Fibroblast of skin of left biceps (primary cell): ENCODE measurements at places on chromosomes 3 and 15.

DNA sequence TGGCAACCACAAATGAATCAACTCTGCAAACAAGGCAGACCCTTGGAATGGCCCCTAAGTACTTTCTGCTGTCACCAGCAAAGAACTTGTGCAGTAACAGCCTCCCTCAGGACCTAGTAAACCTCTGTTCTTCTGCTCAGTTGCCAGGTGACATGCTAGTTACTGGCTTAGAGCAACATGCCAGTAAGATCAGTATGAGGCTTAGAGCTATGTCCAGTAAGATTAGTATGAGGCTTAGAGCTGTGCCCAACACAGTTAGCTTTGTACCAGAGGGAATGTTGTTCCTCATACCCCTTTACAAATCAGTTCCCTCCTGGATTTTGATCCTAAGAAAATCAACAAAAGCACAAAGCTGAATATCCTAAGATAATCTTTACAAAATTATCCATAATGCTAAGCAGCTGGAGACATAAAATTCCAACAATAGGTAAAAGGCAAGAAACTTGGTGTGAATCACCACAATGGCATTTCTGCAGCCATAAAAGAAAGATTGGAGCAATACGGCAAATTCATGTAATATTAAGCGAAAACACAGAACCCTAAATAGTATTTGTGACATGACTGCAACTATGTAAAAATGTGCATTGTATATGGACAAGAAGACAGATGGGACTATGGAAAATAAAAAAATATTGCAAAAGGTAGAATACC lies 107.3 kb upstream of the LPP start:
- no peak for DNase-seq

GRCh38 chr15:85374831-85375230 lies 5.6 kb upstream of the AKAP13 start:
- DNase-seq, result no peak

DNA sequence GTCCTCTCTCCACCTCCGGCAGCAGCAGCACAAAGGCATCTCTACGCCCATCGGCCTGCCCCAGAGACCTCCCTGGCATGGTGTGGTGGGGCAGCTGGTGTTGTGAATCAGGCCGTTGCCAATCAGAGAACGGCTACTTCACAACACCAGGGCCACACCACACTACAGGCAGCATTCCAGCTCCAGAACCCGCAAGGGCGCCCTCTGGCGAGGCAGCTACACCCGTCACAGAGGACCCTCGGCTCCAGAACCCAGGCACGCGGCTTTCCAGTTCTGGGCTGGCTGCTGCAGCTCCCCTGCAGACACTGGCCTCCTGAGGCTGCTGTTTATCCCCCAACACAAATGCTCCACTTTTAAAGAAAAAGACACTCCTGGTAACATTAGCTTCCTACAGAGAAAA lies 127.5 kb upstream of the TOPAZ1 start:
- DNase-seq, result no peak

DNA sequence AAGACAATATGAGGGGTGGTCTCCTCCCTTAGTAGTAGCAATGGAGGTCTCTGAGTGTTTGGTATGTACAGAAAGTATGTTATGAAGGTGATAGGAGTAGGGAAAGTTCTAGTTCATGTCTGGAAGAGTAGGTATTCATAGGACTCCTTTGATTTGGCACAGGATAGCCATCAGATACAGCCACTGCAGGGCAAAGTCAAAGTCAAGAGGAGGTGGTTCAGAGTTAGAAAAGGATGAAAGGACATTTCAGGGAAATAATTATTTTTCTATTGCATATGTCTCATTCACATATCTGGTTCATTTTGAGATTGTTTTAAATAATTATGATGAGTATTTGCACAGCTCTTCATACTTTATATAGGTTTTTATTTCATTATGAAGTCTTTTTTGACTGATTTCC lies 381.1 kb downstream of the MFSD1 start:
- DNase-seq, result no peak

DNA sequence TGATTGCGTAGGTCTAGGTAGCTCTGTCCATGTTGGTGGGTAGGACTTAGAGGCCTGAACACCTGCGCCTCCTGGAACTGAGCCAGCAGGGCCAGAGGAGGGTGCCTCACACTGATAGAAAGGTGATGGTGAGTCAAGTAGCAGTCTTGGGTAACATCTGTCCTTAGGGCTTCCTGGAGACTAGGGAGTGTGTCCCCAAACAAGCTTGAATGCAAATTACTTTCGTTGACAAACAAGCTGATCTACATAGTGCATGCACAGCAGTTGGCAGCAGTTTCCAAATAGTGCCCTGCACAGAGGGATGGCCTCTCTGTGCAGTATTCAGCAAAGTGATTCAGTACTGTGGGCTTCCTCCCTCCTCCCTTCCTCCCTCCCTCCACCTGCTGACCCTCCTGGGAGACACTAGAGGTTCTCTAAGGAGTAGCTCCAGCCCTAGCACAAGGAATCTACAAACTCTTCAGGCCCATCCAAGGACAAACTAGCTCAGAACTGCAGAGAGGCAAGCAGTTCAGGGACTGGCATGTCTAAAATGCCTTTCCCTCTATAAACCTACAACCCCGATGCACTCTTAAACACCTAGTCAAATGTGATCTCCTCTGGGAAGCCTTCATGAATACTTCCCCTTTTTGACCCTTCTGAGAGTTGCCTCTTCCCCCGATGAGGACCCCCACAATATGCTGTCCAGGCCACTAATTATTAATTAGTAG lies 61.0 kb downstream of the TLE3 start:
- DNase-seq, result no peak

GRCh38 chr3:185779461-185779860 lies 45.4 kb downstream of the IGF2BP2 start:
- no peak for DNase-seq

- no peak for DNase-seq
These were observed 3.9 kb upstream of the TGM4 start for GRCh38 chr3:44870375-44871061.

- no peak for DNase-seq
These were observed 31.9 kb downstream of the RAB8B start for GRCh38 chr15:63221346-63221745.

GRCh38 chr15:33360886-33361285 lies 50.1 kb downstream of the RYR3 start:
- DNase-seq, result no peak

DNA sequence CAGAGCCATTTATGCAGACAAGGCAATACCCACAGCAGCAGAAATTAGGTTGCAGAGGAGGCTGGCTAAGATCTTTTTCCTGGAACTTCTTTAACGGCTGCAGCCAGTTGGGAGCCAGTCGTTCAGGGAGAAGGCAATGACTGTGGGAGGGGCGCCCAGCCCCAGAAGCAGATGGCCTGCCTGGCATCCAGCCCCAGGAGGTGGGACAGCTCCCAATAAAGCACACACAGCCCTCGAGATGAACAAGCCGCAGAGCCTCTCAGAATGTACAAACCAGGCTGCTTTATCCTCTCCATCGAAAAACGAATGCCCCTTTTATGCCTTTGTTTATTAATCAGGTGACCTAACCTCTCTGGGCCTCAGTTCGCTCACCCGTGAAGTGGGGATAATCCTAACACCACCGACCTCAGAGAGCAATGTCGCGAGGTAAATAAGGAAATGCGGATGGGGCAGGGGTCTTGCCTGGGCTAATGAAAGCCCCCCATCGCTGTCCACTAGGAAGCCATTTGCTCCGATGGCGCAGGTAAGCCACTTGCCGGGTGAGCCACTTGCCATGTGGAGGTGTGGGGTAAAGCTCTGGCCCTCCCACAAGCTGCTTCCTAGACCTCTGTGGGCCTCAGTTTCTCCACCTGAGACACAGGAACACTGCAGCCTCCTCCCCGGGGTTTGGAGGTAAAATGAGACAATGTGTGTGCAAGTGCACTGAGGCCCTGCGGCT lies 35.8 kb downstream of the MGLL start:
- DNase-seq, result peak; percentile 55

DNA sequence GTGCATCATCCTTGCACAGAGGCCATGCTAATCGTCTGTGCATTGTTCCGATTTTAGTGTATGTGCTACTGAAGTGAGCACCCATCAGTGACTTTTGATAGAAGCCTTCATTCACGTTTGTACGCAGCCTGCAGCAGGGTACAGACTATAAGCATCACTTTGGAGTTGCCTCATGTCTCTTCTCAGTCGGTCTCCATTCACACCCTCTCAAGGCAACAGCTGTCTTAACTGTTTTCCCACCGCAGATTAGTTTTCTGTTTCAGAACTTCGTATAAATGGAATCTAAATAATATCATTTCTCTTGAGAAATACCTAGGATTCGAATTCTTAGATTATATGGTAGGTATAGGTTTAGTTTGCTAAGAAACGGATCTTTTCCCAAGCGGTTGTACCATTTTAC lies 143.2 kb downstream of the KLHL25 start:
- DNase-seq, result no peak

DNA sequence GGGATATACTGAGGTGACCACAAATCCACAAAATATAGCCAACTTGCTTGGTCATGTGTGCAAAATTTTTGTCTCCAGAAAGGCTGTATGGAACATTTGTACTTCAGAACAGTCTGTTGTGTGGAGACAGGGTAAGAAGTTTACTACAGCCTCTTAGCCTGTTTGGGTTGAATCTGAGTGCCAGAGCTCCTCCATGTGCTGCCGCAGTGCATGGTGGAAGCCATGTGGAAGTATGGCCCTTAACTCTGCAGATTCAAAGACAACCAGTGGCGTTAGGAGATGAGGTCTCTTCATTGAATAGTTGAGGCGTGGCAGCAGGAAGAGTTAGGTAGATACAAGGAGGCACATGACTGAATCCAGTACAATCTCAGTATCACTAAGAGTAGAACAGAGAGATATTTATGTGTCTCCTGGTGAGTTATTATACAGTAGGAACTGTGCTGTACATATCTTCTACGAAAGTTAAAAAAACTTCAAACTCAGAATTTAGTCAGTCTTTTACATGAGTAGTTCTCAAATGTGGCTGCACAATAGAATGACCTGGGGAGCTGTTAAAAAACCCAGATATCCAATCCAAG lies 9.4 kb downstream of the EIF2A start:
- no peak for DNase-seq

DNA sequence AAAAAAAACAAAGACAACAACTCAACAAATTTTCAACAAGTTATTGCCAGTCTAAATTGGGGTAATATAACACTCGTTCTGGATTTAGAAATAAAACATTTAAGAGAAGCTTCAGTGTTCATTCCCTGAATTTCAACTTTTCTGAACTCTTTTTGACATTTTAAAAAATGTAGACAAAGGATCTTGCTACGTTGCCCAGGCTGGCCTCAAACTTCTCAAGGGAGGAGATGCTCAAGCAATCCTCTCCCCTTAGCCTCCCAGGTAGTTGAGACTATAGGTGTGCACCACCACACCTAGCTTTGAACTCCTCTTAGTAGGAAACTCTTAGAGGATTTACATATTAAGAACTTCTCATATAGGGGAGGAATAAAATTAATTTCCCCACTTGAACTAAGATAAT lies 91.9 kb downstream of the AKAP13 start:
- no peak for DNase-seq

DNA sequence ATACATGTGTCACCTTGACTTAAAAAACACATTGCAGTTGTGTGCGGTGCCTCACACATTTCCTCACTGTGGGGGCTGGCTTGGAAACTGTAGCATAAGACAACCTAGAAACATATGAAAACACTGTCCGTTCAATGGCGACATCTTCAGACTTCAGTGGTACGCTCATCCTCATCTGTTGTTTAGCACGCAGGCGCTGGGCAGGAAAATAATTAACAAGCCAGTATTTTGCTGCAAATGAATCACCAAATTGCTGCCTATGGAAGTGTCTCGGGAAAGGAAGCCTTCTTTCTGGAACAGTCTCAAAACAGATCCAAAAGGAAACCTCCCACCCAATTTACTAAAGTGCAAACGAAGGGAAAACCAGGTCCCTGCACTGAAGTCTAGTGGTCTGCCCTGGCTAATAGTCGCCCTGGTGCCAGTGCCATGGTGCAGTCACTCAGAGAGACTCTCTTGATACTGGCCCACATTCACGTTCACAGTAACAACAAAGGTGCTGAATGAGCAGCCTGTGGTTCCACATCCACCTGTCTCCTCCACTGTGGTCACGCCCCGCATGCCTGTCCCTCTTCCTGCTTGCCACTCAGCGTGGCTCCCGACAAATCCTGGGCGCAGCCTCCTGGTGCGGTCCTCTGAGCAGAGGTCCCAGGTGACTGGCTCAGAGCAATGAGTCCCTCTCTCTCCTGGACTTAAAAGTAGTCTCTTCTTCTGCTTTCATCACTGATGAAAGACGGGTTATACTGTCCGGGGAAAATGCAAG lies 35.6 kb upstream of the MUC13 start:
- no peak for DNase-seq

GRCh38 chr3:11671648-11672100 lies 28.0 kb upstream of the VGLL4 start:
- DNase-seq, result peak; percentile 70

DNA sequence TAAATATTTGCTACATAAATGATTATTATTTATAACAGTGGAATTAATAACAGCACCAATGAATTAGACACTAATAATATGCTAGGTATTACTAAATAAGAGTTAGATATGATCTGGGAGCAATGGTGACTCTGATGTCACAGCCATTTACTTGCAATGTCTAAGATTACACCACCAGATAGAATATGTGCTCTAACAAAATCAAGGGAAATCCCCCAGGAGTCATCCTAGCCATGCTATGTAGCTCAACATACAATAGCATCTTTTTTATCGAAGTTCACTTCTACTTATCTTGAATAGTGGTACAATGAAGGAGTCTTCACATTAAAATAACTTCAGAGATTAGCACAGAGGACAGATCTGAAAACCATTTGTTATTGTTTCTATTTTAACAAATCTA lies 154.0 kb downstream of the FMN1 start:
- no peak for DNase-seq

DNA sequence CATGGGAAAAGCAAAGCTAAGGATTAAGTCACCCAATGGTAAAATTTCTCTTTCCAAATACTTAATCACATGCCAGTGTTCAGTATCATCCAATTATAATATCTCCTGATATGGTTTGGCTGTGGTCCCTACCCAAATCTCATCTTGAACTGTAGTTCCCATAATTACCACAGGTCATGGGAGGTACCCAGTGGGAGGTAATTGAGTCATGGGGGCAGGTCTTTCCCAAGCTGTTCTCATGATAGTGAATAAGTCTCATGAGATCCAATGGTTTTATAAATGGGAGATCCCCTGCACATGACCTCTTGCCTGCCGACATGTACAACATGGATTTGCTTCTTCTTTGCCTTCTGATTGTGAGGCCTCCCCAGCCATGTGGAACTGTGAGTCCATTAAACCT lies 26.1 kb upstream of the NMB start:
- no peak for DNase-seq

DNA sequence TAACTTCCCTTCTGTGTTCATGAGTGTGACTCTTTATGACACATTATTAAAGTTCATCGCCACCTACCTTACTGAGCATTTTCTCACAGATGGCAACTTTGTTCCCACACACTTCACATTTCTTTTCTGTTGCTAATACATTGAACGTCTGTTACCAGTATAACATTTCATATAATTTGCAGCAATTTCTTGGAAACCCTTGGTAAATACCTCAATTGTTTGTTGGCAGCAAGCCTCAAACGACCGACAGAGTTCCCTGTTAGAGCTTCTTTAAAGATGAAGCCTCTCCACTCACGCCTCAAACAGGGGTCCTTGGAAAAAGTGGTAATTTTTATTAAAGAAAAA lies 3.2 kb upstream of the CHSY1 start:
- DNase-seq, result no peak
